Umbilical cord (tissue), 2 donors: ENCODE measurements at places on chromosomes 7 and 10. TPM values are rescaled to one million over a fixed set of nuclear protein-coding genes. Genes with fewer than 3 reads are reported as not detected.
A peak's percentile ranks its signal among the peaks of the same experiment; 100 is the strongest.

GRCh38 chr10:91076991-91077548 is 143.4 kb upstream of the PCGF5 start:
- DNase-seq = no peak

DNA sequence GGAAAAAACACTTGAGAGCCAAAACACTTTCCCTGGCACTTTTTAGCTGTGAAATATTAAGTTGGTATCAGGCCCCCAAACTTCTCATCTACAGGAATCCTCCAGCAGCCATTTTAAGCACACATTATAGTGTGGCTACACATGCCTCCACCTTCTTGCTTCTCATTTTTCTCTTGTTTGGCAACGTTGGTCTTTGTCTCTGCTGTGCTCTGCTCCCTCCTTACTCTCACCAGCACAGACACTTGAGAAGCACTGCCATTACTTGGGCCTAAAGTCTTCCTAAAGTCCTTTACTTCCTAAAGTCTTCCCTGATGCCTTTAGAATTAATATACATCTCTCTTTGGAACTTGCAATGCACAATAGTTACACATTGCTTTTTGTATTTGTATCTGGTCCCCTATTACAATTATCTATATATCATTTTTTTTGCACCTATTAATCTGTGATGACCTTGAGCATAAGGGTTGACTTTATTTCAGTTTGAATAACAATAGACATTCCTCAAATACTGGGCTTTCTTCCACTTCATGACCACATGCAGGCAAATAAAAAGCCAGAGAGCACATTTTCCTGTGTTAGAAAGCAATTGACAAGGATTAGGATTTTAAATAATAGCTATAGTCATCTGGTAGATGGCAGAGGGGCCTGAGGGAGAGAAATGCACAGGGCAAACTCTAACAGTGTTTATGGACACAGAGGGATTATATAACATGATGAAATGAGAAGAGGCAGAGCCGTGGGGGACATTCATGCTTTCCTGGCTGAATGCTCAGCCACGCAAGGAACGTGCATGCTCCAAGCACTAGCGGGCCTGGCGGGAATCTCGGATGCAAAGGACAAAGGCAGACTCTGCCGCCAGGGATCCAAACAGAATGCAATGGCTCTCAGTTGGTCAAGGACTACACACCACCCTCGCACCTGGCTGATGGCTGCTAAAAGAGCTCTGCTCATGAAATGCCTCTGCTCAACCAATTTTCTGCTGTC is 99.3 kb downstream of the CDC14C start:
- DNase-seq = no peak

TFEC gene
- 16.6 TPM for total RNA-seq

GRCh38 chr10:131264110-131264788 is 47.3 kb downstream of the TCERG1L start:
- no peak for DNase-seq

DNA sequence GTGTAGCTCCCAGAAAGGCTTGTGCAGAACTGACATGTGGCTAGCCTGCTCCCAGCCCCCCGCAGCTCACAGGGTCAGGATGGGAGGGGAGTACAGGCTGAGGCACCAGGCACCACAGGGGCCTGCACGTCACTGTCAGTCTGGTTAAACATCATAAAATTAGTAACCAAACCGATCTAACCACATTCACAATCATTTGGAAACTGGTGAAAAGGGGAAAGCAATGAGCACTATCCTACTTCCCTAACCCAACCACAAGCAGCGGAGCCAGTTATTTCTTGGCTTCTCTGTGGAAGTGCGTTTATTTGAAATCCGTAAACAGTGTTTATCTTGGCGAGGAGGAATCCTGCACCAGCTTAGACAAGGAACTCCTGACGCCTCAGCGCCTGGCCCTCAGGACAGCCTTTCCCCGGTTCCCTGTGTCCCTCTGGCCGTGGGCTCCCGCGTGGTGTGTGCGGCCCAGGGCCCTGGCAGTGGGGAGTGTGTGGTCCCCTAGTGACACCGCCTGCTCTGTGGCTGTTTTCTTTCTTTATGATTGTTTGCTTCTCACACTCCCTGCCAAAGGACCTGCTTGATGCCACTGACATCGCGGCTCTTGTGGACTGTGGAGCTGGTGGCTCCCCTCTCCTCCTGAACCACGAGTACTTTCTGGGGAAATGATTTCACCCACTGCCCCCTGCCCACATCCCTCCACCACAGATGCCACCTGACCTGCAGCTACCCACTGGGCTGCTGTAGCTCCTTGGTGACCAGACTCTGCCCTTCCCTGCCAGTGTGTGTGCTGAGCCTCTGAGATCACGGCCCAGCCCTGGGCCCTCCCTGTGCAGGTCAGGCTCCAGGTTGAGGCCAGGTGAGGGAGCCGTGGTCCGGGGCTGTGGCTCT is 38.0 kb downstream of the INPP5A start:
- DNase-seq = peak; percentile 52

- peak; percentile 52 for DNase-seq
These were observed 45.6 kb downstream of the PDIA4 start for GRCh38 chr7:148982654-148983199.

DNA sequence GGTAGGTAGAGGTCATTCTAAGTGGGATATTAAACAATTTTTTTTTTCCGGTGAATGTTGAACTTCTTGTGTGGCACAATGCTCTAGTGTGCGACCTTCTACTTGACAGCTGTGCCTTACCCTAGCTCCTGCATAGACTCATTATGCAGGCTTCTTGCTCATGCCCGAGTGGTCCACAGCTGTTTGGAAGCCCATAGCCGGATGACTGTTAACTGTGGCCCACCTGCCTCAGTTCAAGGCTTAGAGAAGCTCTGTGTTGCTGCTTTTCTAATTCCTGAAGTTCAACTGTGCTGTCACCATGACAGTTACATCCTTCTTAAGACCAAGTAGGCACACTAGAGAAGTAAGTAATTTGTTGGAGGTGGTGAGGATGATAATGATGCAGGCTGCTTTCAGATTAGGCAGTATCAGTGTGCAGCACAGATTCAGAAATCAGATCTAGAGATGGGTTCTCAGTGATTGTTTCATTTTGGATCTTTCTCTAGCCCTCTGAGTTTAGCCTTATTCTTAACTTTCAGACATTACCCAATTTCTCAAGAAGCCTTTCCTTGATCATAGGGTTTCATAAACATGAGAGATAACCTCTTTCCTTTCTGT is 278.4 kb downstream of the PHF14 start:
- DNase-seq = no peak

GRCh38 chr7:108158776-108159175 is 28.6 kb upstream of the LAMB4 start:
- no peak for DNase-seq

GPR158 gene
- 5.3 TPM for total RNA-seq

DNA sequence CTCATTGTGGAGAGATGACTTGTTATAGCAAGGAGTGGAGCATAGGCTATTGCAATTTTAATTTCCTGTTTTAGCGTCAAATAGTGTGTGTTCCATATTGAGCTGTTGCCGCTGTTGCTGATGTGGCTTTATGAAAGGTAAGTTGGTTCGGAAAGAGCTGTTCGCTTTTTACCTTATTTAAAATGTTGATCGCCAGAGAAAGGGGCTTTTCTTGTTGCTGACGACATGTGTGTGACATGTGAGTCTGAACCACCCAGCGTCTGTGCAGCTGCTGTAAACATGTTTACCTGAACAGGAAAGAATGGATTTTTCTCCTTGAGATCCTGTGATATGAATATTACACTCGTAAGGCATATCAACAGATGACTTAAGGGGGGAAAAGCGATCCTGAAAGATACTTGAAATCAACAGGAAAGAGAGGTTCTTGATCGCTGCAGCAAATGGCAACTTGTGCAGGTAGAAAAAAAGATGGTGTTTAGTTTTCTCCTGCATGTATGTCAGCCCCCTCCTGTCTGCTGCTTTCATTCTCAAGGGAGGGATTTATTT is 2.5 kb downstream of the ZEB1 start:
- peak; percentile 22 for DNase-seq

- peak; percentile 79 for DNase-seq
These were observed 265.1 kb downstream of the HTR7 start for GRCh38 chr10:90592638-90593302.

DNA sequence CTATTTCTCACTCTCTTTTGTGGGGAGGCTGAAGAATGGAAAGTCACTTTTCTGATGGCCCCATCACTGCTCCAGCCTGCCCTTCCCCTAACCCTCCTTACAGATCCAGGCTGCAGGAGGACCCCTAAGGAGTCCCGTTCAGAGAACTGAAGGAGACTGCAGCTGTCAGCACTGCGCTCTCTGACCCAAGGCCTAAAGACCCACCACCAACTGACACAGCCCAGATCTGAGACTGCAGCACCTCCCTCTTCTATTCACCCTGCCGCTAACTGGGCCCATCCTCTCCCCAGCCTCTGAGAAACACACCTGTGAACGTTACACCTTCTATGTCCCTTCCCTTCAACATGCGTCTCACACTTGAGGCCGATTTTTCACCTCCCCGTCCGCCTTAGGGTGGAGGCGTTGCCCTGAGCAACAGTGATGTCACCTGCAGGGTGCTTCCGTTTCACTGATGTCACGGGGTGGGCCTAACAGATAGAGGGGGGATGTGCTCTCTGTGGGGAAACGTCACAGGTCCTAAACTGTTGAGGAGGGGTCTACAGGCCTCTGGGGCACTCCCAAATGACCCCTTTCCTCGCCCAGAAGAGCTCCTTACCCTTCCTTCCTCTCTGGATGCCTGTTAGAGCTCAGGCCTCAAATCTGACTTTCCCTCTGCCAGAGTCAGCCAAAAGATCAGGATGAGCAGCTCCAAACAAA is 5.1 kb downstream of the ITPRIP start:
- no peak for DNase-seq

- DNase-seq = peak; percentile 90
These were observed 8.5 kb upstream of the METTL27 start for GRCh38 chr7:73850781-73851207.

GRCh38 chr10:34292194-34292565 is 522.9 kb downstream of the PARD3 start:
- DNase-seq = no peak

HEPACAM2 gene
- total RNA-seq = 4.3 TPM

GRCh38 chr10:58086144-58086762 is 181.4 kb downstream of the IPMK start:
- no peak for DNase-seq

- no peak for DNase-seq
These were observed 33.6 kb downstream of the VSTM4 start for GRCh38 chr10:49081547-49082275.

DNA sequence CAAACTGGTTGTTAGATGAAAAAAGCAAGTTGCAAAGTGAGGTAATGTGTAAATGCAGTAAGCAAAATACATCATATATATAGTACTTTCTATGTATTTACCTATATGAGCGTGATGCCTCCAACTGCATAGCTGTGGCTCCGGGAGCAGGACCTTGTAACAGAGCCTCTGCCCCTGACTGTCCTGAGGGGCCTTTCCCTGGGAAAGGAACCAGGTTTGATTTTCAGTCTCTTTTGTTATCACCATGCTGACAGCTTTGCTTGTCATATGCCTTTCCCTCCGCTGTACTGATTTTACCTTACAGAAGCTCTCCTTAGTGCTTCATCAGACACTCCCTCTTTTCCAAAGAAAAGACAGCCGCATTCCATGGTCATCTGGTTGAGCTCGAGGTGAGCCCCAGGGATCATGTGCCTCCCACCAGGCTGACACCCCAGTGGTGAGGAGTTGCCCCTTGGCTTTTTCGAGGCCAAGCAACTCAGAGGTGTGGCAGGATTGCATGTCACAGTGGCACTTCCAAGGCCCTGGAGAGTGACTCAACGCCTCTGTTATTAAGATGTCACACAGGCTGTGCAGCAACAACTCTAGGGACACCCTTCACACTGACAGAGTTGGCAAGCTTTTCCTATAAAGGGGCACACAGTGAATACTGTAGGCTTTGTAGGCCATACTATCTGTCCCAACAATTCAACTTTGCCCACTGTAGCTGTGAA is 78.9 kb downstream of the ALOX5 start:
- DNase-seq = no peak

- peak; percentile 88 for DNase-seq
These were observed 18.7 kb upstream of the ARHGAP12 start for GRCh38 chr10:31947144-31947926.

- DNase-seq = no peak
These were observed 40.9 kb downstream of the CCNY start for GRCh38 chr10:35377050-35377728.

DNA sequence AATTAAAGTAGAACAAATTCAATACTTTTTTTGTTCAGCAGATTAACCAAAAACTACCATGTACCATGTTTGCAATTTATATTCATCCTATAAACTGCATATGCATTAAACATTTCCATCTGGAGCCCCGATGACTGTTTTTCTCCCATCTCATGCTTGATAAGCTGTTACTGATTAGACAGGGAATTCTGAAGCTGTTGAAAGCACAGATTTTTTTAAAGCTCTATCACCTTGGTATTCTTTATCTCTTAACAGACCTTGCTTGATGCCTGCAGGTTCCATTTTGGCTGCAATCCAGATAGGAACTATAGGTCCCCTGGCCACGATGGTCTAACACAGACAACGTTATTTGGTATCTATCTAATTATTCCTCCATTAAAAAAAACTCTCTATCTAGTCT is 961.7 kb downstream of the CNTNAP2 start:
- DNase-seq = no peak

GRCh38 chr10:110032801-110033700 is 25.3 kb downstream of the ADD3 start:
- DNase-seq = no peak

DNA sequence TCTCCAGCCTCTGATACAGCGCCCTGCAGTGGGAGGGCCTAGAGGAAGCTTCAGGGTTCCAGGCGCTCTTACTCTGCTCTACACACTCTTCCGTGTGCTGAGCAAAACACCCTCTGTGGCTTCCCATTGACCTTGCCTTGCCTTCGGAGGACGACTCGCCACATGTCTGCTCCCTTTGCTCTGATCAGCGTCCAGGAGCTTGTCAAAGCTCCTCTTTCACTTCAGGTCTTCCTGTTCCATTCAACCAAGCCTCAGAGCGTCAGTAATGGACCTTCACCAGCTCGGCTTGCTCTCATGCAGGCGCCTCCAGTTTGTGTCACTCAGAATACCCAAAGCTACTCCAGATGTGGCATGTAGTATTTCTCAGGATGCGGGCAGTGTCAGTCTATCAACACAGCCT is 173.9 kb downstream of the ARID5B start:
- DNase-seq = no peak

DNA sequence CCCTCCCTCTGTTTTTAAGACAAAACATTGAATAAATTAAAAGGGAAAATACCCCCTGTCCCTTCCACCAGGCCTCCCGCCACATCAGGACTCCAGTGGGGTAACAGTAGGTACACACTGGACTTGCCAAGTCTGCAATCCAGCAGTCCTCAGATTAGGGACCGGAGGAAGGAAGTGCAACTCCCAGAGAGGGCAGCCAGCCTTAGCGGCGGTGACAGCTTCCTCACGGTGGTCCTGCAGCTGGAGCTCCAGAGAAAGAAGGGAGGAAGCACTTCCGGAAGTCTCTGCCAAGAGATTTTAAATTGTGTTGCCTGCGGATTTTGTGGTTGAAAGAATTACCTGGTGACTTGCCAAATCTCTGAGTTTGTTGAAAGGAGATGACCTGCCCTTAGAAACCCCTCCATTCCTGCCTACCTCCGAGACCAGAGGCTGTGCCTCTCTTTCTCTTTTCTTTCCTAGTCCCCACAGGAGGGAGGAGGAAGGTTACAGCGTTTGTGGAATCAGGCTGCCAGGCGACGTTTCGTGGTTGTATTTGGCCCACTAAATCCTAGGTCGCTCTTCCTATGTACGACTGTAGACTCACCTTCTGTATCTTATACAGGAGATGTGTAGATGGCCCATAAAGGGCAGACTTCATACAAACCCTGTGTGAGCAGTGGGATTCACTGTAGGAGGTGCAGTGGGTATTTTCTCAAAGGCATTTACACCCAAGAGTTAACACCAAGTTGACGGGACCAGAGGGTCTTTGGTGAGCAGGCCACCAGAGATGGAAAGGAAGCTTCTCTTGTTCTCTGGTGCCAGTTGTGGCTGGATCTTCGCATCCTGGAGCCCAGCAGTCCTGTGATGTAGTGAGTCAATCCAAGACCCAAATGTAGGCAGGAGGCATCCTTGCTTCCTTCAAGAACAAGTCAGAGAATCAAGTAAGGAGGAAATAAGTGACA is 77.9 kb downstream of the INSIG1 start:
- no peak for DNase-seq
